ENCODE measurements at places on chromosomes 4 and X. TPM values are rescaled to one million over a fixed set of nuclear protein-coding genes. Genes with fewer than 3 reads are reported as not detected.

C4orf51 gene
- total RNA-seq: not detected

DCAF8L2 gene
- total RNA-seq: not detected

- no peak for DNase-seq
Measured at GRCh38 chr4:168886351-168886750, 123.7 kb downstream of the CBR4 start.

DNA sequence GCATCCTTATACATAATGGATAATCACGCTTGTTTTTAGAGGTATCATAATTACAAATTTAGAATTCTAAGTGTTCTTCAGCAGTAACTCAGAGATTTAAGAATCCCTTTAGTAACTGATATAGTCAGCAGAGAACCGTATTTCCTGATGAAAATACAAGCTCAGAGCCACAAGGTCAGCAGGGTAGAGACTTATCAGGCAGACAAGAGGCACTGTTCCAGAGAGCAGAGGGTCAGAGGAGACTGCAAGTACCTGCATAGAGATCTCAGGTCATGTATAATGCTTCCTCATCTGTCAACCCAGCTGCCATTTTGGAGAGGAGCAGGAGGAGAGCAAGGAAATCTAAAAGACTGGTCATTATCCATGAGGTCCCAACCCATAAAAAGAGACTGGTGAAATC lies 787.1 kb upstream of the FTHL17 start:
- no peak for DNase-seq

PCDH19 gene
- 1.1 TPM for total RNA-seq

DNA sequence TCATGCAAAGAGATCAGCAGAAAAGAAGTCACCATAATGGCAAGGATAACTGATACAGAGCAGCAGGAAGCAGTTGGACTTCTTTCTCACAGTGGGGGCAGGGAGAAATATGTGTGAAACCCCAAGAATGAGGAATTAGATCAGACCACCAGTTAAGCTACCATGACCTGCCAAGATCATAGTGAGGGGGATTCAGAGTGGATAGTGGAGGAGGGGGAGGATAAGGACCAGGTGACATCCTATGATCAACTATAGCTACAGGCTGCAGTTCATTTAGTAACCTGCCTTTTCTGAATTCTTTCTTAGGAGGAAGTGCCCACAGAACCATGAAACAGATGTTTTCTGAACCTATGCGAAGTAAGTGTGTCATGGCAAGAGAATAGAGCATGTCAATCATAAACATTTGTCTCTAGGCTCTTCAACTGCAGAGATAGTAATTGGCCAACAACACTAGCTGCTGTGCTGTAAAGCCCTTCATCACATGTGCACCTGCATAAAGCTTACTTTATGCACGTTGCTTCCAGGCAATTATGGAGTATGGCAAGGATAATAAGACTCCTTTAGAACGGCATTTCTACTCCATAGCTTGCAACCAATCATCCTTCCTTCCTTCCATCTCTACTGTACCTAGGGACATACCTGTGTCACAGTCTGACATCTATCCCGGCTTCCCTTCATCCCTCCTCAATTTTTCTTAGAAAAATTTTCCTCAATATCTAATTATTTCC lies 329.7 kb downstream of the EPHA5 start:
- no peak for DNase-seq
